Astrocyte (in vitro differentiated cells and primary cell): ENCODE measurements at places on chromosomes 2 and 18.

DNA sequence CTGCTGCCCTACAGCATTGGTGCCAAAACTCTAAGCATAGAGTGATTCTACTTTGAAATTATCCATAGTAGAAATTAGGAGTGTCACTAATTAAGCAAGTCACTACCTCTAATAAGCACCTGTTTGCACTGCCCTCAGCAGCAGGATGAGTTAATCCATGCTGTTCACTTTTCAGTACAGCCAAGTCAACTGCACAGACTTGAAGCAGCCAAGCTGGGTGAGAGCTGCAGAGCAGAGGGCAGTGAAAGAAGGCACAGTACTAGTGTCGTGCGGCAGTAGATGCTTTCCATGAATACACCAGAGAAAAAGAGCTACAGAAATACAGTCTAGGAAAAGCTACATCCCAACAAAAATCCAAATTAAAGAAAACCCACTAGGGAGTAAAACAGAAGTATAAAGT is 98.6 kb downstream of the RAPH1 start:
- no peak for DNase-seq

DNA sequence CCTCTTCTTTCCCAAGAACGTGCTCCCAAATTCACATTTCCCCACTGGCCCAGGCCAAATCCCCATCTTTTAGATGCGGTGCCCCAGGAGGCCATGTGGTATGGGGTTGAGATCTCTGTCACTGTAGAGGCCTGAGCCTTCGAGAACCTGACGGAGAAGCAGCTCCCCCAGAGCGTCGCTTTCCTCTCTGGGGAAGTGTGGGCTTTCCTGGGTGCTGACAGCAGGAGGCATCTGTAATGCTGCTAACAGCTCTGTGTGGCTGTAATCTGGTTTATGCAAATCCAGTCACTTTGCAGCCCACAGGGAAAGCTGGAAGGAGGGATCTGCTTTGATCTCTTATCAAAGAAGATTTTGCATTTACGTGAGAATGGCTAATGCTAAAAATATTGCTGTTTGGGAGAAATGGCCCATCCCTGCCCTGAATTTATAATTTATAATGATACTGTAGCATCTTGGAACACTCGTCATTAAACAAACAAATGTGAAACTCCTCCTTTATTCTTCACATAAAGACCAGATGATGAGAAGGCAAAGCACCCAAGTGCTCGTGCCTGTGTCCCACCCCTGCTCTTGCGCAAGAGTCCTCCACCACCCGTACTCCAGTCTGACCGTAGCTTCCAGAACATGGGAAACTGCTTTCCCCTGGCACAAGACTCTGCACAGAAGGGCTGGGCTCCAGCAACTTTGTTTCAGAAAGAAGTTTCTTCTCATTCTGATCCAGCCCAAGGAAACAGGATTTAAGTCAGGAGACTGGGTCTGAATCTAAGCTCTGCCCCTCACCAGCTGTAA is 109.9 kb upstream of the EPC2 start:
- no peak for DNase-seq

GRCh38 chr2:233643128-233643527 is 6.9 kb downstream of the UGT1A10 start:
- no peak for DNase-seq

DNA sequence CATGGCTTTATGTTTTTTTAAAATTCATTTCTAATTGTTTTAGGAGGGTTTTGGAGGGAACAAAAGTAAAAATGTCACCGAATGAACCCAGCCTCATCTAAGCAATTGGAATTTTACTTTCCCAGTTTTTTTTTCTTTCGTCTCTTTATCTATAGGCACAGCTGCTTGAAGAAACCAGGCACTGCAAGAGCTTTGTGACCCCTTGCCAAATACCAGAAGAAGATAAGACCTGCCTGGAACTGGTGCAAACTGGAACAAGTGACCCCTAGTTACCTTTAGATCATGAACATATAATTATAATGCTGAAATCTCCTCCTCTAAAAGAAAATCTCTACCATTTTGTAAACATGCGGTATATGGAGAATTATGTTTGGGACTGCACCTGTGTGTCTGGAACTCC is 100.9 kb downstream of the TSN start:
- DNase-seq, result no peak

DNA sequence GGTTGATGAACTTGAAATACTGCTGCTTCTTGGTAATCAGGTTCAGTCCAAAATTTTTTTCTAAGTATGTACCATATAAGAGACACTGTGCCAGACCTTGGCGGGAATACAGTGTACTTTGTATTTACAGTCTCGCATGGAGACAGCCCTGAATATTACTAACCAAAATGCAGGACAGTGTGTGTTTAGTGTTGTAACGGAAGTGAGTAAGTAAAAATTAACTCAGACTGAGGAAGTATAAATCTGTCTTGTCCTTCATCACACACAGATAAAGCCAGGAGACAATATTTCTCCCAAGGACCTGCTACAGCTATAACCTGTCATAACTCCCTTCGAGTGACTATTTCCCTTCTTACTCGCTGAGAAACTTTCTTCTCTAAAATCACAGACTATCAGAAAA is 76.9 kb downstream of the ACTR3 start:
- peak; percentile 16 for DNase-seq

- DNase-seq, result no peak
These were observed 142.1 kb downstream of the MYT1L start for GRCh38 chr2:2188941-2189340.

DNA sequence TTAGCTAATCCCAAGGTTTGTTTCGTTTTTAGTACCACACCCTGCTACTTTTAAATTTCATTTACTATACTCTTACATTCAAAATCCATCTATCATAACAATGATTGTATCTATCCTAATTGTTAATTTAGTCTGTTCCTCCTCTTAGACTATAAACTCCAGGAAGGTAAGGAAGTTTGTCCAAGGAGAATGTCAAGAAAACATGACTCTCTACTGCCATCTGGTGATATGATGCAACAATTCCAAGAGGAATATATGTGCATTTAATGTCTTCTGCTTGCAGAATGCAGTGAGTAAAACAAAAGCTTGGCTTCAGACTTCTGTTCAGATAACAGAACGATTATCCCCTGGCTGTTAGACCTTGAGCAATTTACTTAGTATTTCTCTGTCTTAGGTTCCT is 1267.1 kb downstream of the LRP1B start:
- DNase-seq, result peak; percentile 41

DNA sequence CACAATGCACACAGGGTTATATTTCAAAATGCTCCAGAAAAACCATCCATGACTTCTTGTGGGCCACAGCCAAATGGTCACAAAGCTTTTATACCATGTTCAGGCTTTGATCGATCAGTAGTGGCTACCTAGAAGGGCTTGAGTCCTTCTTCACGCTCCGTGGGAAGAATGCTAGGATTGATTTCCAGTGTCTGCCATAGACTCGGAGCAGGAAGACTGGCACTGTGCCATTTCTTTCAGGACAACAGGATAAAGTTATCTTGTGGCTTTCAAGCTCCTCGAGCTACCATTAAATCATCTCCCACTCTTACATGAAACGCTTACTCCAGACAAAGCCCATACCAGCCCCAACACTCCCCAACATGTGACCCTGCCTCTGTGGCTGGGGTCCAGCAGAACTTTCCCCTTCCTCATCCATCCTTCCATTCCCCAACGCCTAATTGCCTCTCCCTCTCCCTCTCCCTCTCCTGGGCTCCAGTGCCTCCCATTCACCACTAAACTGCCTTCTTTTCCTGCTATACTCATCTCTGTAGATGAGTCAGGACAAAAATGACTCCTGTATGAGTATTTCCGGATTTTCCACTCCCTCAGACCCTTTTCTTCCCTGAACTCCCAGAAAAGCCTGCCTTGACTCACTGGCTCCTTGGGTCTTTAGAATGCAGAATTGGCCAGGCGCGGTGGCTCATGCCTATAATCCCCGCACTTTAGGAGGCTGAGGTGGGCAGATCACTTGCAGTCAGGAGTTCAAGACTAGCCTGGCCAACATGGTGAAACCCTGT is 40.9 kb downstream of the ADD2 start:
- DNase-seq, result peak; percentile 79

- DNase-seq, result no peak
These were observed 58.3 kb upstream of the RAPGEF4 start for GRCh38 chr2:172677363-172677762.

DNA sequence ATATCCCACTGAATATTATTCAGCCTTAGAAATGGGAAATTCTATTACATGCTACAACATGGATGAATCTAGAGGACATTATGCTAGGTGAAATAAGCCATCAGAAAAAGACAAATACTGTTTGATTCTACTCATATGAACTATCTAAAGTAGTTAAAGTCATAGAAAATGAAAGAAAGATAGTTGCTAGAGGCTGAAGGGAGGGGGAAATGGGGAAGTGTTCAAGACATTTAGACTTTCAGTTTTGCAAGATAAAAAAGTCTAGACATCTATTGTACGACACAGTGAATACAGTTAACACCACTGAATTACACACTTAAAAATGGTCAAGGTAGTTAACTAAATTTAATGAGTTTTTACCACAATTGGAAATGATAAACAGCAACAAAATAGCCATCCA is 835.9 kb upstream of the CHAC2 start:
- DNase-seq, result no peak

GRCh38 chr18:6638447-6638846 is 91.1 kb upstream of the ARHGAP28 start:
- no peak for DNase-seq

DNA sequence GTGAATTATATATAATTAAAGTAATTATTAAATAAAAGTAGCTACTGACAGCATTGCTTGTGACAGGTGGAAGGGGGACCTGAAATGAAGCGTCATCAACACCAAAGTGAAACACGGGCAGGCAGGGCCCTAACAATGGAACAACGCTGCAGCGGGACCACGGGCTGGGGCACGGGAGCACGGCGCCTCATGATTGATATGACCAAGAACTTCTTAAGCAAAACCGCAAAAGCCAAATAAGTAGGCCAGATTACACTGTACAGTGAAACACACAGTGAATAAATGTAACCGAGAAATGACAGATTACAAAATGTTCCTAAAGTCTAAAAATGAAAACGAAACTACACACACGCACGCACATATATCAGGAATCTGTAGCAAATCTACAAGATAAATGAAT is 81.4 kb downstream of the SNTG2 start:
- DNase-seq, result no peak

DNA sequence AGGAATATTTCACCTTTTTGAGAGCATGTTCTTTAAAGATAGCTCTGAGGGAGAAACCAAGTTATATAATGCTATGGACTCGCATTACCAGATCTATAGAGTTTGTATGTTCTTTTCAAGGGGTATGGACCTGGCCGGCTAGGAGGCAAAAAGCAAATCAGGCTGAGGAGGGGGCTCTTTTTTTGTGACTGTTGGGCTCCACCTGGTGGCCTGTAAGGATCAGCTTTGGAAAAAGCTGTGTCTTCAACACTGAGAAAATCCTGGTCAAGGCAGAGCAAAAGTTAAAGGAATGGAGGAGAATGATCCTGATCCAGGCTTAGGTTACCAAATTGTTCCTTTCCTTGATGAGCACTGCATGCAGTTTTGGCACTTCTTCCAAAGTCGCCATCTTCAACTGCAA is 180.5 kb downstream of the DIS3L2 start:
- DNase-seq, result peak; percentile 8

- DNase-seq, result no peak
These were observed 360.0 kb downstream of the RND3 start for GRCh38 chr2:150127346-150127990.

- peak; percentile 52 for DNase-seq
These were observed 12.3 kb upstream of the ASNSD1 start for GRCh38 chr2:189648846-189649509.

DNA sequence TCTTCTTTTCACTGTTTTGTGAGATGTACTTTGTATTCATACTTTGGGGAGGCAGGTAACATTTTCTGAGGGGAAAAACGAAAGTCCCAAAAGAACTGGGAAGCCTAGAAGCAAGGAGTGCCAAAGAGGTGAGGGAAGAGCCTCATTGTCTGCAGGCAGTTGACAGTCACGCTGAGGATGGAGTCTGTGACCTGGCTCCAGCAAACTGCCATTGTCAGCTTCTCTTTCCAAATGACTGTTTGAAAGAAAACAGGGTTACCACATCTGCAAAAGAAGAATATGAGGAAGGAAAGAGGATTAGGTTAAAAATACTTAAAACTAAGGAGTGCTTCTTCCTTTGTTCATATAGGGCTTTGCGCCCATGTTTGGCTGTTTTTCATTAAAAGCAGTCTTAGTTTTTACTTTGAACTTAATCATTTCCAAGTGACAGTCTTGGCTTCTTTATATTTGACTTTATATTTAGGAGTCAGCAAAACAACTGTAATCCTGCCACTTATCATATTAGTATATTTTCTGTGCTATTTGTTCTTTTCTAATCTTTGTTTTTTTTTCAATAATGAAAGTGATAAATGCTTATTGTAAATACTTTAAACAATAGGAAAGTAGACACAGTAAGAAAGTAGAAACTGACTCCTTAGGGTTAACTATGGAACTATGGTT is 35.0 kb downstream of the CERS6 start:
- DNase-seq, result no peak

GRCh38 chr2:157789933-157790511 is 86.1 kb downstream of the ACVR1 start:
- DNase-seq, result no peak

DNA sequence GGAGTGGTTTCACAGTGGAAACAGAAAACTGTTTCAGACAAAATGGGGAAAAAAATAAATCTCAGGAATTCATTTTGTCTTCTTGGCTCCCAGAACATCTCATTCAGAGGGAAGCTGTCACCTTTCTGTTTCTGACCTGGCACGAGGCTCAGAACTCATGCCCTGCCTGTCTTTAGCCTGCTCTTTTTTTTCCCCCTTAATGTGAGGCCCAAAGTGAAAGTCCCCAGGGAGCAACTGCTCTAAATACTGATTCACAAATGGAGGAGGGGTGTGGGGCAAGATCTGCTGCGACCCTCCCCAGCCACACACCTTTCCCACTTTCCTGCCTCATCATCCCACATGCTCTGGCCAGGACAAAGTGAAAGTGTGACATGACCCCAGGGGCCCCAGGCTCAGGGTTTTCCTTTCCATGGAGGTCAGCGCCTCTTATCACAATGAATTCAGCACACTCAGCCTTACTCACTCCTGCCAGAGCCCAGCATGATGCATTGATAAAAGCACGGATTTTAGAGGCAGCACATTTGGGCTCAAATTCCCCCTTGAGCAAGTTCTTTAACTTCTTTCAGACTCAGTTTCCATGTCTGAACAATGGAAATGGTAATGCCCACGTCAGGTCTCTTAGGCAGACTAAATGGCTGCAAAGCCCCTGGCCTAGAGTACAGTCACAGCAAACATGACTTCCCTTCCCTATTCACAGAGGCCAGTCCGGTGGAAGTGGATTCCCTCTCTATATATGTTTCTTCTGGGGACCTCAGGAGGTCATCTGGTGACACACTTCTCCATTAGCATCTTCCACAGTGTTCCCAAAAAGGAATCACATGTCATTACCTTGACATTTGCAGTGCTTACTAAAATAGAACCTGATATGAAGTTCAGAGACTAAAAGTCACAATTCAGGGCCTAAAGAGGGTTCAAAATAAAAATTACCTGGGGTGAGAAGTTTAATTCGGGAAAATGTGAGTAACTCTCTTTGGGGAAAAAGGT is 55.3 kb upstream of the TMEM163 start:
- no peak for DNase-seq

GRCh38 chr2:45627911-45628310 is 16.8 kb upstream of the SRBD1 start:
- peak; percentile 58 for DNase-seq
